ENCODE measurements at places on chromosomes 16 and 17.

DNA sequence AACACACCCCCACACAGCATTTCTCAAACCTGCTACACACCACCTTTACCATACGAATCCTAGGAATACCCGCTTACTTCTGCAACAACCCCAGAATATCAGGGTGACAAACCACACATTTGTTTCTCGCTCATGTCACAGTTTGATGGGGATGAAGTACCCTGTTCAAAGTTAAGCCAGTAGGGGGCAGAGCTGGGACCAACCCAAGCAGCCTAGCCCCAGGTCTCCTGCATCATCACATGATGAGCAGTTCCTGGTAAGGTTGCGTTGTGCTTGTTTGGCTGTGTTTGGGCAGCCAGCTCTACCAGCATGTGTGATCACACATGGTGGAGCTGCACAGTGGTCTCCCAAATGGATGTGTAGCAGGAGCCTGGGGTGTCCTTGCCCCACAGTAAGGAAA is 103.6 kb upstream of the C16orf82 start:
- DNase-seq: peak; percentile 68

GRCh38 chr17:64306850-64307463 is 43.9 kb upstream of the TEX2 start:
- DNase-seq: peak; percentile 74

DNA sequence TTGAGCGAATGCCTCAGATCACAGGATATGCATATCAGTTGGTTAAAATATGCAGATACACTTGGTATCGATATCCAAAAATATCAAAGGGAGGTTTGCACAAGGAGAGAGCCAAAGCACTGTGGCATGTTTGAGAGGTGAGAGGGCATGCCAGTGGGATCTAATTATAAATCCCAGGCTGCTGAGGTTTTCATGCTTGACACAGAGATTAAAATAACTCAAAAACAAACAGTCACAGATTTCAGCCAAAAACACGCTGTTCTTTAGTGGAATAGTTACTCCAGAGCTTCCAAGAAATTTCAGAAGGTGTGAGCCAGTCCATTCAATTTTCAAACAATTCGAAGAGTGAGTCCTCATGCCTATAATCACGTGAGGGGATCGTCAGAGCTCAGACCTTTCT is 477.9 kb downstream of the SOX9 start:
- no peak for DNase-seq

GRCh38 chr16:72221630-72222024 is 49.7 kb upstream of the PMFBP1 start:
- DNase-seq: no peak

DNA sequence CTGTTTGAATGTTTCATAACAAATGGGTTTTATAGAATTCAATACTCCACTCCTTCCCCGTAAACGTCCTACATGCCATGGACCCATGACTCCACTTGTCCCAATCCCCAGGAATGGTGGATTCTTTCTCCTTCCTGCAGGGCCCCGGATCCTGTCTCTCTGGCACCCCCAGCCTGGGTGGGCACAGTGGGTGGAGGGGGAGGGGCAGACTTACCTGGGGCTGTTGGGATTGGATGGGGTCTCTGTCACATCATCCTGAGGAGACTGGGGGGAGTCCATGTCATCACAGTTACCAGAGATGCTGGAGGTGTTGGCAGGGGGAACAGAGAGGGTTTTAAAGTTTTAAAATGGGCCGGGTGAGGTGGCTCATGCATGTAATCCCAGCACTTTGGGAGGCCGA is 13.2 kb downstream of the TRPV3 start:
- DNase-seq: no peak
